ENCODE measurements at places on chromosomes 1 and 21.

- no peak for DNase-seq
Observed at GRCh38 chr1:23810818-23811540, 10.4 kb upstream of the GALE start.

GRCh38 chr1:51189421-51190073 is 46.5 kb upstream of the RNF11 start:
- peak; percentile 57 for DNase-seq

- DNase-seq, result no peak
Observed at GRCh38 chr1:170666541-170667254, 2.8 kb downstream of the PRRX1 start.

GRCh38 chr1:237673631-237674030 is 217.1 kb downstream of the ZP4 start:
- DNase-seq, result no peak

DNA sequence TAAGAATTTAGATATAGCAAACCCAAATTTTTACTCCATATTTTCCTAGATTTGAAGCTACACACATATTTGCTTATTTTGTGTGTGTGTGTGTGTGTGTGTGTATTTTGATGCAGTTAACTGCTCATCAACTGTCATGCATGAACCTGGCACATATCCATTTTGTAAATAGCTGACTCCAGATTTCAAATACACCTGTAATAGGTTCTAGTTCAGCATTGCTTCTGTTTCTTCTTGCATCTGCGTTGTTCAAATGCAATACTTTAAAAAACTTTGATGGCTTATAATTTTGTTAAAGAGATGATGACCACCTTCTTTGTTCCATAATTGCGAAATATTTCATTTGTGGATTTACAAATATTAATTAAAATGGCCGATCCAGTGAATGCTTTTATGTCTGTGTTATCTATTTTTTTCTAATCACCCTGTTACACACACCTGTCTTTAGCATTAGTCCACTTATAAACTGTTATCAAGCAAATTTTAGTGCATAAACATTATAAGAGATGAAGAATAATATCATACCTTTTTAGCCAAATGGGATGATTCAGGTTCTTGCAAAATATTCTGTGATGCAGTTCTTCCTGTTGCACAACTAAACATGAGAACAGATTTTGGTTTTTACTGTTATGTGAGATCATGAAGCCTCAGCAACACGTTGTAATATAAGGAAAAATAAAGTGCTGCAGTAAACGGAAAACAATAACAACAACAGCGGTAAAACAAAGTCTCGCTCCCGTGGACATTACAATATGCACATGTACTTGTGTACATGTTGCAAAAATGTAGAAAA is 12.7 kb upstream of the S100A11 start:
- DNase-seq, result peak; percentile 78

- DNase-seq, result no peak
Observed at GRCh38 chr1:8364528-8365442, 46.9 kb downstream of the SLC45A1 start.

DNA sequence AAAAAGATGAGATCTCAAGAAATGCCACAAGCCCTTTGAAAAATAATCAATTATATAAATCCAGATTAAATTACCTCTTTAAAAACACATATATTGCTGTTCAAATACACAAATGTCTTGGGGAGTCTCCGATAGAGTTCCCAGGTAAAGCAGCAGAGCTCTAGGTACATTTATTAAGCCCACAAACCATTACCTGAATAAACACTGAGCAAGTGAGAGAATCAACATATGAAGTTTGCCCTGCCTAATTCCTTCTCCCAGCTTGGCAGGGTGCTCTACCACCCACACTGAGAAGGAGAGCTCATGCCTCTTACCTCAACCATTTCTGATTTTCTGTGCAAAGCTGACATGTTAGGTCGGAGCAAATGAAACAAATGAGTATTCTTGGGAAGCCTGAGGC is 402.4 kb downstream of the KCNH1 start:
- DNase-seq, result no peak

GRCh38 chr1:33429856-33430691 is 821 bp downstream of the PHC2 start:
- no peak for DNase-seq

DNA sequence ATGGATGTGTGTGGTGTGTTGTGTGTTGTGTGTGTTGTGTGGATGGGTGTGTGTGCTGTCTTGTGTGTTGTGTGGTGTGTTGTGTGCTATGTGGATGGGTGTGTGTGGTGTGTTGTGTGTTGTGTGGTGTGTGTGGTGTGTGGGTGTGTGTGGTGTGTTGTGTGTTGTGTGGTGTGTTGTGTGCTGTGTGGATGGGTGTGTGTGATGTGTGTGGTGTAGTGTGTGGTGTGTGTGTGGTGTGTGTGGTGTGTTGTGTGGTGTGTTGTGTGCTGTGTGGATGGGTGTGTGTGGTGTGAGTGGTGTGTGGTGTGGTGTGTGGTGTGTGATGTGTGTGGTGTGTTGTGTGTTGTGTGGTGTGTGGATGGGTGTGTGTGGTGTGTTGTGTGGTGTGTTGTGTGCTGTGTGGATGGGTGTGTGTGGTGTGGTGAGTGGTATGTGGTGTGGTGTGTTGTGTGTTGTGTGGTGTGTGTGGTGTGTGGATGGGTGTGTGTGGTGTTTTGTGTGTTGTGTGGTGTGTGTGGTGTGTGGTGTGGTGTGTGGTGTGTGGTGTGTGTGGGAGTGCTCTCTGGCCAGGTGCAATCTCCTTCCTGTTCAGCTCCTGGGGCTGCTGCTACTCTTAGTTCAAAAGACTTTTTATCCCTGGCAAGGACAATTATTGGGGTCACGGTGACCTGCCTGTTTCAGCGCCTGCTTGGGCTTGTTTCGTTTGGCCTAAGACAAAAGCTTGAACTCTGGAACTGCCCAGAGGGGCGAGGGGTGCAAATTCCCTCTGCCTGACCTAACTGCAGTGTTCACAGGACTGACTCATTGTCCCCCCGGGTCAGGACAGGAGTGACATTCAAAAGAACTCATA is 101.1 kb downstream of the UBIAD1 start:
- no peak for DNase-seq

- no peak for DNase-seq
Observed at GRCh38 chr1:37647281-37647680, 12.6 kb upstream of the RSPO1 start.

GRCh38 chr1:160374306-160375110 is 7.6 kb downstream of the NHLH1 start:
- no peak for DNase-seq

DNA sequence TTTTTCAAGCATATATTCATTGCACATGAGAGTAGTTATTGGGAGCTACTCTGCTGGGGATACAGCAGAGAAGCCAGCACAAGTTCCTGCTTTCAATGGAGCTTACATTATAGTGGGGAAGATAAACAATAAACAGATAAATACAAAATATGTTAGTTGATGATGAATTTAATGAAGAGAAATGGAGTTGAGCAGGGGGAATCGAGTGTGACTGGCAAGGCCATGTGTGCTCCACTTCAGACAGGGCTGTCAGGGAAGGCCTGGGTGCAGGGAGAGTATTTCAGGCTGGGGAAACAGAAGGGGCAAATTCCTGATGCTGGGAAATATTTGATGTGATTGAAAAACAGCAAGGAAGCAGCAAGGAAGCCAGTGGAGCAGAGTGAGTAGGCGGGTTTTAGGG is 21.2 kb upstream of the BRDT start:
- no peak for DNase-seq

GRCh38 chr1:2990376-2991115 is 30.7 kb upstream of the ACTRT2 start:
- no peak for DNase-seq

- DNase-seq, result peak; percentile 54
Observed at GRCh38 chr1:61318319-61319125, 236.2 kb downstream of the NFIA start.

GRCh38 chr1:24540906-24541710 is 14.8 kb upstream of the NCMAP start:
- DNase-seq, result peak; percentile 23

GRCh38 chr1:89545264-89546038 is 20.8 kb downstream of the LRRC8B start:
- DNase-seq, result no peak

GRCh38 chr1:60255565-60255964 is 182.0 kb upstream of the C1orf87 start:
- DNase-seq, result no peak

DNA sequence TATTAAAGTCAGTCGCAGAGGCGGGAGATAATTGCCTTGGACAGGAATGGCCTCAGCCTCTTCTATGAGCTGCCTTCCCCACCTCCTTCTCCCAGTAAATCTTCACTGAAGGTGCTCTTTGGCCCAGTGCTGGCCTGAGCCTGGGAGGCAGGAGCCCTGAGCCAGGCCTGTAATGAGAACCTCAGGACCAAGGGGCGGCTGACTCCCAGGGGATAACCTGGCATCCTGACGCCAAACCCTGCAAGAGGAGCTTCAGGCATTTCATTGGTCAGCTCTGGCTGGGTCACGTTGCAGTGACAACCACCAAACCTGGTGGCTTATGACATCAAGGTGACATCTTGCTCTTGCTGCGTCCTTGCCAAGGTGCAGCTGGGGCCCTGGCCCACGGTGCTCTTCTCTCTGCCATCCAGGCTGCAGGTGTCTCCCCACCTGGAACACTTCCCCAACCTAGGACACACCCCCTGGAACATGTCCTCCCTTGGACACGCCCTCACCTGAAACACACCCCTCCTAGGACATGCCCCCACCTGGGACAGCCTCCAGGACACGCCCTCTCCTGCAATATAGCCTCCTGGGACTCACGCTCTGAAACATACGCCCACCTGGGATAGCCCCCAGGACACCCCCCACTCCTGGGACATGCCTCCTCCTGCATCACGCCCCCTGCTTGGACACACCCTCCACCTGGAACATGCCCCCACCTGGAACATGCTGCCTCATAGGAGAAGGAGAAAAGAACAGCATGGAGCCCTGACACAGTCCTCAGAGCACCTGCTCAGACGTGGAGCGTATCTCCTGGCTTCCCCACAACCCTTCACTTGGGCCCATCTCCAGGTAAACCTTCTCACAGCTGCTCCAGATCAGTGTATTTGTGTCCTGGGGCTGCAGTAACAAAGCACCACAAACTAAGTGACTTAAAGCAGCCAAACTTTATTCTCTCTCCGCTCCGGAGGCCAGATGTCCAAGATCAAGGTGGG is 333.6 kb downstream of the NPHP4 start:
- no peak for DNase-seq
